Stimulated activated CD4-positive, alpha-beta T cell treated with anti-CD3 and anti-CD28 coated beads, Interleukin-12 subunit alpha, Interleukin-12 subunit beta, amount 100 ng/mL, for 48 hours (primary cell): ENCODE measurements at places on chromosomes 3 and 15.

DNA sequence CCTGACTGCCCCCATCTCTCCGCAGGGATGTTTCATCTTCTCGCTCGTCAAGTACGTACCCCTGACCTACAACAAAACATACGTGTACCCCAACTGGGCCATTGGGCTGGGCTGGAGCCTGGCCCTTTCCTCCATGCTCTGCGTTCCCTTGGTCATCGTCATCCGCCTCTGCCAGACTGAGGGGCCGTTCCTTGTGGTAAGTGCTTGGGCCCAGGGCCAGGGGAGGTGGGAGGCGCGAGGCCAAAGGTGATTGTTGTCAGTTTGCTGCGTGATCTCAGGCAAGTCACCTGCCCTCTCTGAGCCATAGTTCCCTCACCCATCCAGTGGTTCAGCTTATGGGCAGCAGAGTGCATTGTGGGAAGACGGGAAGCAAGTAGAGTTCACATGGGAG lies 58.5 kb downstream of the GRIP2 start:
- DNase-seq: no peak

- no peak for DNase-seq
These were observed 4.8 kb downstream of the SIDT1 start for GRCh38 chr3:113537155-113537554.

DNA sequence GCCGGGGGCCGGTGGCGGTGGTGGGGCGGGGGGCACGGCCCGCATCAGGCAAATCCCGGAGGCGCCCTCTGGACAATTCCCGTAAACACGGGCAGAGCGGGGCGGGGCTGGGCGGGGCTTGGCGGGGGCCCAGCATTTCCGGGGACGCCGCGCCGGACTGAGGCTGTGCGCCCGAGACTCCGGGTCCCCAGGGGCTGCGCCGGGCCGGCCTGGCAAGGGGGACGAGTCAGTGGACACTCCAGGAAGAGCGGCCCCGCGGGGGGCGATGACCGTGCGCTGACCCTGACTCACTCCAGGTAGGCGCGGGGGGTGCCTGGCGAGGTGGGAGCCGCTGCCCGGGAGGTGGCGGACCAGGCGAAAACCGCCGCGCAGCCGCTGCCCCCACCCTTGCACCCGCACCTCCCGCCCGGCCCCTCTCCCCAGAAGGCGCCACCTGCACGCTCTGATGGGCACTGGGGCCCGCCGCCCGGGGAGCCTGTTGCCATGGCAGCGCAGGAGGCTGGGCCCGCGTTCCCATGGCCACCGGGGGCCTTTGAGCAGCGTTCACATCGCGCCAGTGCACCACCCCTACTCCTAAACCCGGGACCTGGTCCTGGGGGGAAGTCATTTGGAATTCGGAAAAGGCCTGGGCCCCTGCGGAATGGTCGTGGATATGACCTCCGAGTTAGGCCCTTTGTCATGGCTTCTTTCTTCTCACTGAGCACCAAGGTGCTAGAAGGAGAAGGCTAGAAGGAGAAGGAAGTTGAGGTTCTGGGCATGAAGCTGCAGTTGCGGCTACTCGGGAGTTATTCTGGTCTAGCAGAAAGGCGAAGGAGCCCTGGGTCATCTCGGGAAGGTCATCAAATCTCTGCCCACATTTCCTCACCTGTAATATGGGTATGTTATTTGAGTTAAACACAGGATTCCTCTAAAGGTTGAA lies 16.1 kb upstream of the SEMA4B start:
- DNase-seq: no peak

DNA sequence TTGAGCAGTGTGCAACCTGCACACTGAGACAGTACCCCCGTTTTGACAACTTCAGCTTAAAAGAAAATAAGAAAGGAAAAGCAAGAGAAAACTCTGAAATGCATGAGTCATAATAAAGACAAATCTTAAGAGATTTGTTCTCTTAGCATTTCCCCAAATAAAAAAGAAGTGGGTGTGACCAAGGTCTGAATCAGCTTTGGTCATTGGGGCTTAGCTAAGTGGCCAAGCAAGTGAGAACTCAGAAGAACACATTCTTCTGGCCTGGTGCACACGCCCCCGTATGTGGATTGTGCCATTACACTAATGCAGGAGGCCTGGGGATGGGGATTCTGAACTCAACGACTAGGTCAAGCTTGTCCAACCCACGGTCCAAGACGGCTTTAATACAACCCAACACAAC lies 56.9 kb upstream of the PDZRN3 start:
- DNase-seq: no peak

- DNase-seq: no peak
These were observed 5.9 kb downstream of the RNU6-1 start for GRCh38 chr15:67833710-67834511.

DNA sequence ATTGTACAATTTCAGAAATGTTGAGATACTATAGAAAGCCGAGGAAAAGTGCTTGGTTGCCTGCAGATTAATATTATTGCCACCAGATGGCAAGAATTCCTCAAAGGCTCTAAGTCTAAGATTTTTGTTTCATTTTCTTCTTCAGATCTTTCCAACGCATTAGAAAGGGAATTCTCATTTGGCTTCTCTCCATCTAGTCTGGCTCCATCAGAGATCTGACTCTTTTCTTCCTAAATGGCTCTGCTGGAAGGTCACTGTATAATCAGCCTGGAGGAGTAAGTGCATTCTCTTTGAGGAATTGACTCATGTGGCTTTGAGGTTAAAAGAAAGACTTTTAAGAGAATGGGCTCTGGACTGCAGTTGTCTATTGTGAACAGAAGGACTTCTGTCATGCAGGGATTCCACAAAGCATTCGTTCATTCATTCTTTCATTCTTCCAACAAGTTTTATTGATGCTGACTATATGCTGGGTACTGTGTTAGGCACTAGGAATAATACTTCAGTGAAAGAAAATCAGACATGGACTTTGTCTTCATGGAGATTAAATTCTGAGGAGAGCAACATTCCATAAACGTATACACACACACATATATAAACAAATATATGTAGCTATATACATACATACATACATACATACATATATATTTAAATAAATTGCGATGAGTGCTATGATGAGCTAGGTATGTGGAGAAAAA lies 55.3 kb downstream of the SLC28A2 start:
- no peak for DNase-seq

- DNase-seq: no peak
These were observed 640 bp downstream of the POPDC2 start for GRCh38 chr3:119659606-119660291.

GRCh38 chr15:78148392-78149067 lies 632 bp upstream of the IDH3A start:
- DNase-seq: no peak

DNA sequence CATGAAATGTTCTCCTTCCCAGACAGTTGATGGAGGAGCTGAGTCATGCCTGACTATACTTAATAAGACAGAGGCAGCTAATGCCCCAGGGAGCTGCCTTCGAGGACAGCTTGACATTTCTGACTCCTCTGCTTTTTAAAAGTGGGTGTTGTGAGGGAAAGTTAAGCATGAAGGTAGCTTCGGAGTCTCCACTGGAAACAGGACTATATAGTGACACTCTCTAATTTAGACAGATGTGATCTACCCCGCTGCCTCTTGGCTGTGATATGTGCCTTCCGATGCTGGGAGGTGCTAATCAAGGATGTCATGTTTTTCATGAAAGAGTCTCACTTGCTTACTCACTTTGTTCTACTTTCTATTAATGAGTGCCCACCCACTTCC lies 72.7 kb downstream of the IL1RAP start:
- DNase-seq: peak; percentile 16
